ENCODE measurements at places on chromosomes 3 and 15.

DNA sequence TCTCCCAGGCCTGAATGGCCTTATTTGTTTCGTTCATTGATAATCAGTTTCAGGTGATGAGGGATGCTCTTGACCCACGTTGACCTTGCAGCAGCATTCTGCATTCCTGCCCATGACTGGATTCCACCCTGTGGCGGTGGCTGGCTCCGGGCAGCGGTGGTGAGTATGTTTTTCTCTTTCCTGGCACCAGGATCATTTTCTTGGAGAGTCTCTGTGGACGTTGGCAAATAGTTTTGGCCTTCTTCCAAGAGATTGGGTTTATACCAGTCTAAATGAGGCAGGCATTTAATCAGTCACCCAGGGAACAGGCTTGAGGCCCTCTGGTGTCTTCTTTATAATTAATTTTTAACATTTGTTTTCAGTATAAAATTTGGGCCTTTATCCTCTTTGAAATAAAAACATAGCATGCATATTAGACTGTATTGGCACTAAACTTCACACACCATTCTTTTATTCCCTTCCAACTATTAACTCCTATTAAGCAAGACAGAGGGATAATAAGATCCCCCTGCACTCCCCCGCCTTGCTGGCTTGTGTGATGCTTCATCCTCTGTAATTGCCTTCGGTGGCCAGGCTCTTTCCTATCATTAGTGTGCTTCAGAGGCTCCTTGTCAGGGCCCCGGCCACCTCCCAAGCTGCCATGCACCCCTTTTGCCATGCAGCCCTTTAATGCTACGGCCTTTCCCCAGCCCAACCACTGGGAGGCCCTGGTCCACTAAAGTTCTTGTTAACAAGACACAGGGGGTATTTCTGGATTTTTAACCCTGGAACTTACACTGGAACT is 176.2 kb upstream of the TOPAZ1 start:
- peak; percentile 39 for DNase-seq

DNA sequence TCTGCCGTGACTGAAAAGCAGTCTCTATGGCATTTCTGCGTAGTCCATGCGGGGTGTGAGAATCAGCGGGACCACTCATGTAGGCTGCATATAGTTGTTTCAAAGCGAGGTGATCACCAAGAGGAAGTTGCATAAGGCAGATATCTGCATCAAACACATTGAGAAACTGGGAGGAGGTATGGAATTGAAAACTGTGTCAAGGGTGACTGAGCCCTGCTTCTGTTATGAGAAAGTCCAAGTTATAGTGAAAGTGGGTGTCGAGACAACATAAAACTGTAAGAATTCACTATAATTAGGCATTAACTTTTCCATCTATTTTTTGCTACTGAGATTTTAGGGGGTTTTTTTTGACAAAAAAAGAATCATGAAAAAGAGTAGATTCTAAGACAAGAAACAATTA is 109.3 kb downstream of the ZIC1 start:
- DNase-seq = no peak

- DNase-seq = no peak
Observed at GRCh38 chr15:54026891-54027290, 48.6 kb downstream of the UNC13C start.

GRCh38 chr15:58383876-58384275 is 47.9 kb upstream of the LIPC start:
- DNase-seq = no peak

All from DMS79 (cell line).